ENCODE measurements at places on chromosomes 5 and 9.

DNA sequence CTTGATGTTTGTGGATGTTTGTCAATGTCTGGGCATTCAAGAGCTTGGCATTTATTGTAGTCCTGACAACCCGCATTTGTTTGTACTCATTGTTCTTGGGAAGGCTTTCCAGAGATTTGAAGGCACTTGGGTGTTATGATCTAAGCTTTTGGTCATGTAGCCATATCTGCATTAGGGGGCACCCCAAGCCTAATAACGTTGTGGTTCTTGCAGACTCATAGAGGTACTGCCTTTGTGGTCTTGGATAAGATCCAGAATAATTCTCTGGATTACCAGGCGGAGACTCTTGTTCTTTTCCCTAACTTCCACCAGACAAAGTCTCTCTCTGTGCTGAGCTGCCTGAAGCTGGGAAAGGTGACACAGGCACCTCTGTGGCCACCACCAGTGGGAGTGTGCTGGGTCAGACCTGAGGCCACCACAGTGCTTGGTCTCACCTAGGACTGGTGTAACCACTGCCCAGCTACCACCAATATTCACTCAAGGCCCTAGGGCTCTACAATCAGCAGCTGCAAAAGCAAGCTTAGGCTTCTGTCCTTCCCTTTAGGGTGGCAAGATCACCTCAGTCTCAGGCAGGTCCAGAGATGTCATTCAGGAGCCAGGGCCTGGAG lies 144.4 kb upstream of the TAS2R1 start:
- no peak for DNase-seq

- DNase-seq, result no peak
Measured at GRCh38 chr9:136363949-136364748, 605 bp upstream of the DNLZ start.

GRCh38 chr9:135759676-135760300 lies 57.8 kb downstream of the KCNT1 start:
- no peak for DNase-seq

DNA sequence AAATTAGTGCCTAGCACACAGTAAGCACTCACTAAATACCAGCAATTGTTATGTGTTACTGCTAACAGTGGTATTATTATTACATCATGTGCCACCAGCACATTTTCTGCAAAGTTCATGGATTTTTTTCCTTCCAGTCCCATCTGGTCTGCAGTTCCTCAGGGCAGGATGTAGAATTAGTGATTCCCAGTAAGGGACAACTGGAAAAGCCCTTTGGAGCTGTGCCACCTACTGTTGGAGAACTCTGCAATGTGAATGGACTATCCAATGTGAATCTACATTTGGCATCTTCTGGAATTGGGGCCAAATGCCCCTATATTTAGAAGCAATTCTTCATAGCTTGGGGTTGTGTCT lies 154.0 kb downstream of the CDH6 start:
- DNase-seq, result no peak
